ENCODE measurements at places on chromosomes 2 and 18. TPM values are rescaled to one million over a fixed set of nuclear protein-coding genes. Genes with fewer than 3 reads are reported as not detected.

- peaks cover 13% of the 10 kb centered on the region for H3K4me1 ChIP-seq
- H3K27me3 ChIP-seq: no peaks in the 10 kb centered on the region
- no peak for DNase-seq
- no peaks in the 10 kb centered on the region for H3K36me3 ChIP-seq
- H3K27ac ChIP-seq: no peak overlapping the region
- no peak overlapping the region for H3K4me3 ChIP-seq
Observed at GRCh38 chr2:195537811-195538210, 119.2 kb upstream of the SLC39A10 start.

GRCh38 chr2:7670905-7671641 is 753.9 kb downstream of the RNF144A start:
- no peak overlapping the region for H3K4me3 ChIP-seq
- H3K36me3 ChIP-seq: no peaks in the 10 kb centered on the region
- H3K4me1 ChIP-seq: no peaks in the 10 kb centered on the region
- DNase-seq: peak; percentile 76

DNA sequence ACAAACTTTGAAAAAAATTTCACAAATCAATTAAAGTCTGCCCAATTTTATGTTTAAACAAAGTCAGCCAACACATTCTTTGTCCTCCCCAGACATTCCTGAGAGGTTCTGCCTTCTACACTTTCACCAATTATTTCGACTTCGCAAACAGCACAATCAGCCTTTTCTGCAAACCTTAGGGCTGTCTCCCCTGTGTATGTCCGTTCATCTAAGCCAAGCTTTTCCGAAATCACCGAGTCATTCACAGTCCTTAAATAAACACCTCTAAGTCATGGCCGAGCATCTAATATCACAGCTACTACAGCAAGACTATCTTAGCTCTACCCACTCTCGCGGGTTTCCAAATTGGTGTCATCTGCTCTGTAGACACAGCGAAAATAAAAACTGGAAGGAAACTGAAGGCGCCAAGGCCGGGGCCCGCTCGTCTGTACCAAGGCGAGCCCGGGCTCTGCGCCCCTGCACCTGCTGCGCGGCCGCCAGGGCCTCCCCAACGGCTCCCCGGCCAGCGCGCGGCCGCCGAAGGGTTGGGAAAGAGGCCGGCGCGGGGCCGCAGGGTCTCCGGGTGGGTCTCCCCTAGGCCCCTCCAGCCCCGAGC is 730 bp downstream of the ODC1 start:
- H3K36me3 ChIP-seq: no peaks in the 10 kb centered on the region
- H3K4me1 ChIP-seq: peaks cover 37% of the 10 kb centered on the region
- H3K4me3 ChIP-seq: peak overlapping the region; percentile 58

The TNFRSF11A gene
- total RNA-seq: 1.5 TPM

DNA sequence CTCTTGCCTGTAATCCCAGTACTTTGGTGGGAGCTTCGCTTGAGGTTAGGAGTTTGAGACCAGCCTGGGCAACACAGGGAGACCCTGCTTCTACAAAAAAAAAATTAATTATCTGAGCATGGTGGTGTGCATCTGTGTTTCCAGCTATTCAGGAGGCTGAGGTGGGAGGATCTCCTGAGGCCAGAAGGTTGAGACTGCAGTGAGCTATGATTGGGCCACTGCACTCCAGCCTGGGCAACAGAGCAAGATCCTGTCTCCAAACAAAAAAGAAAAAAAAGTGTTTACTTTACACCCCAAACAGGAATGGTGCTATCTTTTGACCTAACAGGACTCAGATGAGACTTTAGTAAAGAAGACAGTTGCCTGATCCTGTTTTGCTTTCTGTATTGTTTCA is 35.6 kb downstream of the MAL start:
- H3K27ac ChIP-seq: no peak overlapping the region
- DNase-seq: no peak
- H3K4me3 ChIP-seq: no peak overlapping the region
- H3K27me3 ChIP-seq: peaks cover 5% of the 10 kb centered on the region
- H3K36me3 ChIP-seq: no peaks in the 10 kb centered on the region

GRCh38 chr2:10635430-10635829 is 54.3 kb downstream of the NOL10 start:
- no peaks in the 10 kb centered on the region for H3K27me3 ChIP-seq
- H3K4me3 ChIP-seq: no peak overlapping the region
- no peaks in the 10 kb centered on the region for H3K4me1 ChIP-seq
- DNase-seq: no peak
- H3K36me3 ChIP-seq: no peaks in the 10 kb centered on the region

DNA sequence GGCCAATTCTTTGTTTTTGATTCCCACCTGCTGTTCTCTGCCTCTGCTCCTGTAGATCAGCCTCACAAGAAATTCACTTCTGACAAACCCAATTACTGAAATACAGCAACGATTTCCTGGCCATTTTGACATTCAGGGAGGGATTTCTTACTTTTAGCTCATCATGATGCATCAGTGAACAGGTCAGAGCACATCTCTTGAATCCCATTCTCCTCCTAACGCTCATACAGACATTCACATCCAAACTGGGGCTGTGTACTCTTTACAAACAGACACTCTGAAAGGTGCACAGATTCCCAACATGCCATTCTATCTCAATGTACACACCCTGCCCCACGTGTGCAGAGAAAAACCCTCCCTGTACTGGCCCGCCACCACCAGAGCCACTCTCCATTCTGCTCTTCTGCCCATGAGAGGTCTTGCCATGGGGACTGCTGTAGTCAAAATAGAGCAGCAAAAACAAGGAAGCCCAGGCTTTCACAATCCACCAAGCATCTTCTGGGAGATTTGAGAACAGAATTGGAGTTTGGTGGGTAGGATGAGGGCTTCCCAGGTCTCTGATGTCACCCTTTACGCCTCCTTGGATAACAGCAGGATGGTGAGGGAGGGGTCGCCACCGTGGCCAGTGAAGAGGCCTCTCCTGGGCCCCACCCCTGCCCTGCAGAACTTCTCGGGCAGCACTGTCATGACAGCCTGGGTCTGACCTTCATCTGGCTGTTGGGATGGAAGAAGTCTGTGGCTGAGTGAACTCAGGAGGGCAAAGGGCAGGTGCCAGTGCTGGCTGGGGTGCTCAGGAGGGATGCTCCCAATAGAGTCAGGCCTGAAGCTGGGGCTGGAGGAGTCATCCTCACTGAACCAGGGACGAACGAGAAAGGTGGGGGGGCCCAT is 41.9 kb upstream of the ZFP36L2 start:
- H3K4me3 ChIP-seq: no peak overlapping the region
- H3K27ac ChIP-seq: peak overlapping the region; percentile 78
- H3K4me1 ChIP-seq: peaks cover 63% of the 10 kb centered on the region
- H3K36me3 ChIP-seq: no peaks in the 10 kb centered on the region
- H3K27me3 ChIP-seq: no peaks in the 10 kb centered on the region

The C2orf80 gene
- total RNA-seq: not detected

The PLA2R1 gene
- 3.7 TPM for total RNA-seq

DNA sequence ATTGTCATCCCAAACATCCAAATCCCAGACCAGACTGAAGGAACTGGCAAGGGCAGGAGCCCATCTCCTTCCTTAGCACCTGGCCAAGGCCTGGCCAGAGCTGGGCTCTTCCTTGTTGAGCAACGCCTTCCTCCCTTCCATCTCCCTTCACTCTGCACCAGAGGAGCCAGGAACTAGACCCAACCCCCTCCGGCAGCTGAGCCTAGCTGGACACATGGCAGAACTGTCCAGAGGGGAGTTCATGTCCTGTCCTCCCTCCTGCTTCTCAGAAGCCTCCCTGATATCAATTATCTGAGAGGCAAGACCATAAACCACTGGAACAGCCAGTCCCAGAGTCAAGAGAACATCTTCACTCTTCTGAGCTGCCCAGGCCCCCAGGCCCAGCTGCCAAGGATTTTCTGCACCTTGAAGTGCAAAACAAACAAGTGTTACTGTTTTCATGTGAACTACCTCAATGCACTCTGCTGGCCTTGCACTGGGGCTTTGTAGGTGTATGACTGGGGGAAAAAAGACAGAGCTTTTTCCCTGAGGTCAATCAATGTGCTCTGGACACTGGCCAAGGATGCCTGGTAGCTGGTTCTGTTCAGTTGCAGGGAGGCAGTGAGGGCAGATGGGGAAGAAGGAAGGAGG is 107.6 kb upstream of the MSH6 start:
- DNase-seq: no peak
- no peak overlapping the region for H3K27ac ChIP-seq
- no peaks in the 10 kb centered on the region for H3K27me3 ChIP-seq

- H3K36me3 ChIP-seq: no peaks in the 10 kb centered on the region
- no peaks in the 10 kb centered on the region for H3K27me3 ChIP-seq
- no peak overlapping the region for H3K4me3 ChIP-seq
- no peak overlapping the region for H3K27ac ChIP-seq
- peaks cover 17% of the 10 kb centered on the region for H3K4me1 ChIP-seq
Observed at GRCh38 chr2:109450574-109451273, 163.0 kb downstream of the SEPTIN10 start.

The CYBRD1 gene
- 19.3 TPM for total RNA-seq

GRCh38 chr18:10377956-10378355 is 76.5 kb upstream of the APCDD1 start:
- no peak for DNase-seq
- no peaks in the 10 kb centered on the region for H3K27me3 ChIP-seq
- H3K27ac ChIP-seq: no peak overlapping the region
- H3K4me3 ChIP-seq: no peak overlapping the region
- no peaks in the 10 kb centered on the region for H3K36me3 ChIP-seq
- H3K4me1 ChIP-seq: peaks cover 13% of the 10 kb centered on the region

DNA sequence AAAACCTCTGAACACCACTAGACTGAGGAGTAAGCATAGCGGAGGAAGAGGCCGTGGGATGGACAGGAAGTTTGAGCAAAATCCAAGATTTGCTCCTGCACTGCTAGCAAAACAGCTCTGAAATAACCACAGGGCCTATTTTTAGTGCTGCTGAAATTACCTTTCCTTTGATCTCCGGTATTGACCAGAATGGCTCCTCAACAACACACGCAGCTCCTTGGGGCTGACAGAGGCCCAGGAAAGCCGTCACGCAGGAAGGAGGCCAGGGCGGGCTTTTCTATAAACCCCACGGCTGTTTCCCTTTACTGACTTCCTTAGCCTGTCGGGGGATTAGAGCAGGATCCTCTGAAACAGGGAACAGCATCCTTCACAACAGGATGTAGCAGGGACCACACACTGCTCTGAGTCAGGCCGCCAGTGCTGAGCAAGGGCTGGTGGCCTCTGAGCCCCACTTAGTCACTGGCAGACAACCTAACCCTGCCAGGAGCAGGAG is 80.8 kb upstream of the LCLAT1 start:
- H3K4me1 ChIP-seq: peaks cover 21% of the 10 kb centered on the region
- no peaks in the 10 kb centered on the region for H3K27me3 ChIP-seq
- H3K36me3 ChIP-seq: no peaks in the 10 kb centered on the region
- peak overlapping the region; percentile 59 for H3K27ac ChIP-seq

GRCh38 chr2:233477548-233478433 is 88.8 kb downstream of the USP40 start:
- H3K4me3 ChIP-seq: no peak overlapping the region
- H3K36me3 ChIP-seq: peaks cover 19% of the 10 kb centered on the region
- H3K27me3 ChIP-seq: no peaks in the 10 kb centered on the region
- H3K27ac ChIP-seq: no peak overlapping the region

DNA sequence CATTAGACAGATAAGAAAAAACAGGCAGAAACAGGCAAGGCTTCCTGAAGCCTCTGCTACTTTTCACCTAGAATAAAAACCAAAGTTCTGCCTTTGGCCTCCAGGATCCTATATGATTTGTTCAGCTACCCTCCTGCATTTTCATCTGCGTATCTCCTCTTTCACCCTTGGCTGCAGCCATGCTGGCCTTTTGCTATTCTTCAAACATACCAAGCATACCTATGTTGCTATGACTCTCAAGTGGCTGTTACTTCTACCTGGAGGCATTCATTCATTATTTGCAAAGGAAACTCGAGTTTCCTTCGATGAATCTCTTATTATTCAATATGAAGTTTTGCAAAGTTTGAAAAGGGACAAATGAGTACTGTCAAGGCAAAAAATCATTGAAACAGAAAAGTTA is 106.4 kb upstream of the HNMT start:
- H3K27ac ChIP-seq: no peak overlapping the region
- DNase-seq: no peak
- no peak overlapping the region for H3K4me3 ChIP-seq

DNA sequence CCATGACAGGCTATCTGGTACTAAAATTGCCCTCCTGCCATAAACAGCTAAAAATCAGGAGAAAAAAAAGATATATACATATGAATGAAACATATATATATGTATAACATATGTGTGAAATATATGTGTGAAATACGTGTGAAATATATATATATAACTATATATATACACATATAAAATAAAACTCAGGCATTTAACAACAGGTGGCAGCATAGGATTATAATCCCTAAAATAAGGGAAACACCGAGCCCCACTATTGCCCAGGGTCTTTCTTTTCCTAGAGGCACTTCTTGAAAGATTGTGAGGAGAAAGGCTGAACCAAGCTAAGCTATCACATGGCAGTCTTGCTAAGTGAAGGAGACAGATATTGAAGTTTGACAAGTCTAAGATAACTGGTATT is 65.9 kb upstream of the CYTIP start:
- no peaks in the 10 kb centered on the region for H3K4me1 ChIP-seq
- no peaks in the 10 kb centered on the region for H3K36me3 ChIP-seq

The TEKT4 gene
- total RNA-seq: not detected

DNA sequence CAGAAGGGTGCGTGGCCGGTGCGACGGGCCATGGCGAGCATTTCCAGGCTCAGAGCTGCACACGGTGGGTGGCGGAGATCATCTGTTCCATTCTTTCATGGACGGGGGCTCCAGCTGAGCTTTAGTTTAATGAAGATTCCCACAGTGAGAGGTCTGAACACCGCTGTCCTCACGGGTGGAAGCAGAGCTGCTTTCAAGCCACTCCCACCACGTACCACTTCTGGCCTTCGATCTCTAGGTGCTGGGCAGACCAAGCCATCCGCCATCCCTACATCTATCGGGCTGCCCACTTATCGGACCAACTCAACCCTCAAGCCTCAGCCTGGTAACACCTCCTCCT is 18.5 kb downstream of the GPR35 start:
- H3K27ac ChIP-seq: no peak overlapping the region
- no peak for DNase-seq
- H3K36me3 ChIP-seq: no peaks in the 10 kb centered on the region
- no peaks in the 10 kb centered on the region for H3K27me3 ChIP-seq

The THOC1 gene
- total RNA-seq: 9.6 TPM

GRCh38 chr2:134169788-134170187 is 84.1 kb upstream of the MGAT5 start:
- no peaks in the 10 kb centered on the region for H3K27me3 ChIP-seq
- H3K27ac ChIP-seq: no peak overlapping the region
- peaks cover 54% of the 10 kb centered on the region for H3K4me1 ChIP-seq

GRCh38 chr2:220707261-220707660 is 864.8 kb downstream of the EPHA4 start:
- H3K4me1 ChIP-seq: no peaks in the 10 kb centered on the region
- H3K27me3 ChIP-seq: no peaks in the 10 kb centered on the region
- H3K36me3 ChIP-seq: no peaks in the 10 kb centered on the region

GRCh38 chr2:237864940-237865622 is 5.7 kb downstream of the RAMP1 start:
- no peaks in the 10 kb centered on the region for H3K36me3 ChIP-seq
- no peak for DNase-seq
- peak overlapping the region; percentile 96 for H3K27ac ChIP-seq
- H3K4me3 ChIP-seq: no peak overlapping the region

The ARPC2 gene
- total RNA-seq: 158 TPM

- no peaks in the 10 kb centered on the region for H3K4me1 ChIP-seq
- no peak overlapping the region for H3K27ac ChIP-seq
- DNase-seq: no peak
- H3K27me3 ChIP-seq: no peaks in the 10 kb centered on the region
- no peak overlapping the region for H3K4me3 ChIP-seq
Observed at GRCh38 chr2:8312861-8313830, 368.7 kb upstream of the ID2 start.

The PDCD1 gene
- 1.5 TPM for total RNA-seq

Measured in heart left ventricle (tissue), 16 donors.